ENCODE measurements at places on chromosomes 13 and 19.

DNA sequence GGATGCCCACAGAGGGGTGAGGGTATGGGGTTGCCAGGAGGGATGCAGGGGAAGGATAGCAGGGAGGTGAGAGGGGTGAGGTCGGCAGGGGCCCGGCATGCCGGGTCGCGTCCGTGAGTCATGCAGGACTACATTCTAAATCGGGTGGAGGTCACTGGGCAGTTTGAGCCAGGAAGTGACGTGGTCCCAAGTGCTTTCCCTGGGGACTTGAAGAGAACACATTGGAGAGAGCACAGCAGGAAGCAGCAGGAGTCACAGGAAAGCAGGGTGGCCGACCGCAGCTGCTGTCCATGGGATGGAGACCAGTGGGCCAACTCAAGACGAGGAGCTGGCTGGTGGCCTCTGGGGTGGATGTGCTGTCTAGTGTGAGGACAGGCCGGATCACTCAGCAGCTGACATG lies 92.0 kb upstream of the WASF3 start:
- DNase-seq: no peak

DNA sequence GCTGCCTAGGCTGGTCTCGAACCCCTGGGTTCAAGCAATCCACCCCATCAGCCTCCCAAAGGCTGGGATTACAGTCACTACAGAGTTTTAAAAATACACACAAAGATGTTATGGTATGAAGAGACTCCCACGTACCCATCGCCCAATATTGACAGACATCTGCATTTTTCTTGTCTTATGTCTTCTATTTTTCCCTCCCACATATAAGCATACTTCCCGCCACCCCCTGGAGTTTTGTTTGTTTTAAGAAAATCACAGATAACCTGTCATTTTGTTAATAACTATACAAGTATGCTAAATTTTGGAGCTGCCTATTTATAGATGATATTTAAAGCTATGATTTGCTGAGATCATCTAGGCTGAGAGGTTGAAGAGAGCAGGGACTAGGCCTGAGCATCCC lies 6.2 kb upstream of the SMG9 start:
- no peak for DNase-seq

- no peak for DNase-seq
Measured at GRCh38 chr19:14672188-14672872, 2.3 kb downstream of the ADGRE3 start.

DNA sequence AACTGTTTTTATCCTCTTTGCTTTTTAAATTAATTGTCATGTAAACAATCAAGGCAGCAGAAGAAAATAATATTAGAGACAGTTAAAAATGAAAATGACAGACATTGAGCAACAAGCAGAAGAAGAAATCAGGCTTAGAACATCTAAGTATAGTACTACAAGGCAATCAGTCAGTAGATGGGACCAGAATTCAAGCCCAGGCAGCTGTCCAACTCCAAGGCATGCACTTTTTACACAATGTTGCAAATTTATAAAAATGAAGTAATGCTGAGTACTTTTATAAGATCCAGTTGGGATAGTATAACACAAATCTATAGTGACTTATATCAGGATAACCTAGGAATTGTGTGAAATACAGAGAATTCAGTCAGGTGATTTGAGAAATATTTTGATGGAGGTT lies 2815.8 kb downstream of the PCDH9 start:
- DNase-seq: no peak

All from NCI-H1048 (cell line).